T-cell (primary cell): ENCODE measurements at places on chromosomes 1 and 21.
A peak's percentile ranks its signal among the peaks of the same experiment; 100 is the strongest.

DNA sequence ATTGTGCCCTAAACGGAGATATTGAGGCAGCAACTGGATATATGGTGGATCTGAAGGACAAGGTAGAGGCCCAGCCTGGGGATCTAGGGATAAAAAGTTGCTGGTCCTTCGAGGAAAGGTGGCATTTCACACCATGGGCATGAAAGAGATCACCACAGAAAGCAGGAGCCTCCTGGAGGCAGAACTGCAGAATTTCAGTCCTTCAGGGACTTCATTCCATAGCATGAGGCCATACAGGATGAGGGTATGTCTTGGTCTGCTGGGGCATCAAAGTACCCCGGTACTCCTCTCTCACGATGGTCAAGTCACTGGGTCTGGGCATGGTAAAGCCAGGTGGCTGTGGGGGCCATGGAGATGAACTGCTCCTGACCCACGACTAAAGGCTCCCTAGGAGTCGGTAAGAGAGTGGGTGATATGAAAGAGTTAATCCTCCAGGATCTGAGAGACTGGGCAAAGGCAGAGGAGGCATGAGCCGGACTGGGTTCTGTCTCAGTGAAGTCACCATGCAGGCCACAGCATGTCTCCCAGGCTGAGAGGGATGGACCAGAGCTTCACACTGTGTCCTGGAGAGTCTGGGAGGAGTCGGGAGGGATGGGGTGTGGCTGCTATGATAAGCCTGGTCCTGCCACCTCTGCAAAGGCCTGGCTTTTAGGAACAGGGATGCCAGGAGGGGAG lies 5.8 kb upstream of the SPRR5 start:
- no peak for DNase-seq

- DNase-seq = no peak
Observed at GRCh38 chr1:100075773-100076172, 57.0 kb downstream of the SASS6 start.

DNA sequence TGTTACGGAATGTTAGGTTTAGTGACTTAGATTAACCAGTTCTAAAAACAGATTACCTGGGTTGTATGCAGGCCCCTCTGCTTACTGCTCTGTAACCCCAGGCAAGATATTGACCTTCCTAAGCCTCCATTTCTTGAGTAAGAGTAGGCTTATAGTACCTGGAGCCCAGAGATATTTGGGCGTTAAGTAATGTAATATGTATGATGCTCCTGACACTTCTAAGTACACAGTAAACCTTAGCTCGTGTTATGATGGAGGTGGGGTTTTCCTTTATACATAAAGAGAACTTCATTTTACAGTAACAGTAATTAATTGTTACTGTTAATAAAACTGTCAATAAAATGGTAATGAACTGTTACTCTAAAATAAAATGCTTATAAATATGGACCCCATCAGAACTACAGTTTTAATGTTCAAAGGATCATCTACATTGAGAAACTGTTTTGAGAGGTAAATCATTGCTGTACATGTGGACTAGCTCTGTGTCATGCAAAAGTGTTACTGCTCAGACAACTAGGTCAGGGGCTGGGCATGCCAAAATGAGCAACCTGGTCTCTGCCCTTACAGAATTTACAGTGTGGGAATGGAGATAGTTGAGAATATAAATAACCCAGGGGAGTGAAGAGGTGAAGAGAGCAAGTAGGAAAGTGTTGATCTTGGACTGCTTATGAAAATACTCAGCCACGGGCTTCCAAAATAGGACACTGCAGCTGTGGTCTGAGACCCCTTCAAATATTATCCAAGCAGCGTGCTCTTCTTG lies 26.6 kb downstream of the LRRC8C start:
- DNase-seq = peak; percentile 52

GRCh38 chr1:111735321-111735720 lies 3.9 kb downstream of the INKA2 start:
- DNase-seq = no peak

- no peak for DNase-seq
Observed at GRCh38 chr1:85224734-85225623, 24.2 kb upstream of the SYDE2 start.

DNA sequence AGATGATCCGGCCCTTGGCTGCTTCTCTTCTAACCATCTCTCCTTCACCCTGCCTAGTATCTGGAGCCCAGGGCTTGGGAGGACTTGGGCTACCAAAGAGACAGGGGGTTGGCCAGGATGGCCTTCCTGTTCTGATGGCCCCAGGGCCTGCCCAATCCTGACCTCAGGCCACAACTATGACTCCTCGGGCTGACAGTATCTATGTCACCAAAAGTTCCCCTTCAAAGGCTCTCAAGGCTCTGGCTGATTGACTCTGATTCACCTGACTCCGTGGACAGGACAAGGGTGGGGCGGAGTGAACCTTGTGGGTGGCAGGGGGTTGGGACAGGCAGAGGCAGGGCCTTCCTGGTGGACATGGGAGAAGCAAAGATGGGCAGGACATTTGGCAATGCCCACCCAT lies 12.7 kb downstream of the MEF2D start:
- no peak for DNase-seq
